ENCODE measurements at places on chromosomes 11 and 22.

GRCh38 chr22:31846161-31847115 lies 92.6 kb downstream of the DEPDC5 start:
- DNase-seq, result no peak

- no peak for DNase-seq
These were observed 119.2 kb downstream of the MICAL2 start for GRCh38 chr11:12229450-12230229.

- no peak for DNase-seq
These were observed 68.6 kb upstream of the ATXN10 start for GRCh38 chr22:45602824-45603595.

GRCh38 chr11:63595296-63595695 lies 18.9 kb downstream of the PLAAT3 start:
- DNase-seq, result no peak

DNA sequence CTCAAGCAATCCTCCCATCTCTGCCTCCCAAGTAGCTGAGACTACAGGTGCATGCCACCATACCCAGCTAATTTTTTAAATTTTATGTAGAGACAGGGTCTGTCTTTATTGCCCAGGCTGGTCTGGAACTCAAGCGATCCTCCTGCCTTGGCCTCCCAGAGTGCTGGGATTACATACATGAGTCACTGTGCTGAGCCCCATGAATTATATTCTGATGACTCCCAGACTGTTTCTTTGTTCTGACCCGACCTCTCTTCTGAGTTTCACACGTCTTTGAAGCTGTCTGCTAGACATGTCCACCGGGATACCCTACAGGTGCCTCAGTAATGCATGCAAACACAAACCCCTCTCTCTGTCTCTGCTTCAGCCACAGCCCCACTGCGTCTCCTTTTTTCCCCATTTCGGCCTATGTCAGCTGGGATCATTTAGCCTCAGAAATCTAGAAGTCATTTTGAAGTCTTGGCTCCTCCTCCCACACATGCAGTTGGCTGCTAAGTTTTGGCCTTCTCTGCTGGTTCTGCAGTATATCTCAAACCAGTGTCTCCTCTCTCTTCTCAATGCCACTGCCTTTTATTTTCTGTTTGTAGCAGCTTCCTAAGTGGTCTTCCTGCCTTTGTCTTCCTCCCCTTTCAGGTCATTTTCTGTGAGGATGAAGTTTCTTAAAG lies 4.8 kb downstream of the VPS26B start:
- no peak for DNase-seq

DNA sequence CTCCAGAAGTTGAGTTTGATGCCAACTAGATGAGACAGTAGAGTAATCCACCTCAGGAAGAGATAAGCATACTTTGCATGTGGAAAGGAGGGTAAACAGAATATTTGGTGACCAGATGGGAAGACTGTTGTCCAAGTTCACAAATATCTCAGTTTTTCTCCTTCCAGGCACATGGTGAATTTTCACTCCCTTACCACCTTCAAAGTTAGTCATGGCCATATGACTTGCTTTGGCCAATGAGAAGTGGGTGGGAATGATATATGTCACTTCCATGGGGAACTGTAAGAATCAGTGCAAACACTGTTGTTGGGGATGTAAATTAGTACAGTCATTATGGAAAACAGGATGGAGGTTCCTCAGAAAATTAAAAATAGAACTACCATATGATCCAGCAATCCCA lies 105.8 kb downstream of the SPATA19 start:
- no peak for DNase-seq

- DNase-seq, result no peak
These were observed 19.8 kb downstream of the SPECC1L start for GRCh38 chr22:24290459-24290858.

GRCh38 chr11:26905368-26905767 lies 88.5 kb upstream of the FIBIN start:
- DNase-seq, result no peak

DNA sequence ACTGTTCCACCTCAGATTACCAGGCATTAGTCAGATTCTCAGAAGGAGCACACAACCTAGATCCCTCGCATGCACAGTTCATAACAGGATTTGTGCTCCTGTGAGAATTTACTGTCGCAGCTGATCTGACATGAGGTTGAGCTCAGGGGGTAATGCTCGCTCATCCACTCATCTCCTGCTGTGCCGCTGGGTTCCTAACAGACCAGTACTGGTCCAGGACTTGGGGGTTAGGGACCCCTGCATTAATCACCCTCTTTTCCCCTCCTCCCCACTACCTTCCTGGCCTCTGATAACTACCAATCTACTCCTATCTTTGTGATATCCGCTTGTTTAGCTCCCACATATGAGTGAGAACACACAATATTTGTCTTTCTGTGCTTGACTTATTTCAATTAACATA lies 83.5 kb upstream of the FSHB start:
- DNase-seq, result no peak

DNA sequence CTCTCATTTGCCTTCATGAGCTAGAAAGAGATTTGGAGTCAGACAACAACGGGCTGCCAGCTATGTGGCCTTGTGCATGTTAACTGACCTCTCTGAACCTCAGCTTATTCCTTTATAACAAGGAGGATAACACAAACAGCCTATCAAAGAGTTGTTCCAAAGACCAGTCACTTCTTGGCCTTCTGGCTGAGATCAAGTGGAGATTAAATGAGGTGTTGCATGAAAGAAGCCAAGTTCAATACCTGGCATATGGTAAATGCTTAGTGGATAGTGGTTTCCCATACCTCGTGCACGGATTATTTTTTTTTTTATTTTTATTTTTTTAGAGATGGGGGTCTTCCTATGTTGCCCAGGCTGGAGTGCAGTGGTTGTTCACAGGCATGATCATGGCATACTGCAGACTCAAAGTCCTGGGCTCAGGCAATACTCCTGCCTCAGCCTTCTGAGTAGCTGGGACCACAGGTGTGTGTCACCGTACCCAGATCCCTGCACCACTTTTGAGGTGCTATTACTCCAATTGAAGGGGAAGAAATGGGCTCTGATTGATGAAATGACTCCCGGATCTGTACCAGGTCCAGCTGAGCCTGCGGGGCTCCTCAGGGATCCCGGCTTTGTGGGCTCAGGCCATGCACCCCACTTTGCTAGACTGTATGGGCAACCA lies 4.9 kb downstream of the LGALS1 start:
- no peak for DNase-seq

- DNase-seq, result no peak
These were observed 27.4 kb upstream of the RDX start for GRCh38 chr11:110323786-110324185.

DNA sequence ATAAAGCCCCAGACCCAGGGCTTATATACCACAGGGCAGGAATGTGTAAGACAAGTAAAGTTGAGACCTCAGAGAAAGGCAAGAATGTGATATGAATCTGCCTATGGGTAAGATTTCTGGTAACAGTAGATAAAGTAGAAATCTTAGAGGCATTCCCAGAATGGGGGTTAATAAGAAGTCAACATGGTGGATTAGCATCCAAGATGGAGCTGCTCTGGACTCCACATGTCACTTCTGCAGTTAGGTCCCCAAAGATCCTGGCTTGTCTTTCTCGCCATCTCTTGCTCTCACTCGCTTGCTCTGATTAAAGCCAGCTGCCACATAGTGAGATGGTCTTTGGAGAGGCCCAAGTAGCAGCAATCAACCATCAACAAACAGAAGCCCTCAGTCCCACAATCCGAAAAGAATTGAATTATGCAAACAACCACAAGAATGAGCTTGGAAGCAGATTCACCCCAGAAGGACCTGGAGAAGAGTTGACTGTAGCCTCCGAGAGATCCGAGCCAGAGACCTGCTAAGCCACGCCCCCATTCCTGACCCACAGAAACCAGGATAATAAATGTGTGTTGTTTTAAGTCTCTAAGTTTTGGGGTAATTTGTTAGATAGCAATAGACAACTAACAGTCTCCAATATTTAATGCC lies 5.4 kb upstream of the C11orf86 start:
- no peak for DNase-seq

DNA sequence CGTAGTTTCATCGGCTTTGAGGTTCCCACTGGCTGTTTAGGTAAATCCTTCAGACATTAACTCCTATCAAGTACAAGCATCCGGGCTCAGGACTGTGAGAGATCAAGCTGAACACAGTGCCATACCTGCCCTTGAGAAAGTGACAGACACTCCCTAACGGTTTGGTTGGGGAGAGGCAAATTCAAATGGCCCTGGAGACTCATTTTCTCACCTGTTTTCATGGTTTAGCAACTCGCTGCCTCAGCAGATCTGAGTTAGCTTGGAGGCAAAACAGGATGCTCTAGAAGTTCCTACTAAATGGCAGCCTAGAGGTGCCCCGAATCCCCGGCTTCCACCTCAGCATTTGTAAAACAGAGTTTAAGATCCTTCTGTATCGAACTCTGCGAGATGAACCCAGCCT lies 3.6 kb upstream of the FBXO3 start:
- DNase-seq, result no peak

DNA sequence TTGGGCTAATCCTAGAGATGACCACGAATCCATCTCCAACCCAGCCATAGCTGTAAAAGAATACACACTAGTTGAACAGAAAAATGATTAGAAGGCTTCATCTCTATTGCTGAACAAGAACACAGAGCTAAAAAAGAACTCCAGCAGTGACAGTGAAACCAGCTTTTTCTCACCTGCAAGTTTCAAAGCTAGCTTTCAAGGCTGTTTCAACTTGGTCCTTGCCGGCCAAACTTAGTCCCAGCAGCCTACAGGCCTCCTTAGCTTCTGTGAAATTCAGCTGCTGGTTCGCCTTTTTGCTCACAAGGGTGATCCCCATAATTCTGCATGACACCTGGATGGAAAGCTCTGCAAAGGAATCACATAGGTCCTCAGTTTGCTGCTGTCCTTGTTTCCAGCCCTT lies 4.4 kb downstream of the LYVE1 start:
- no peak for DNase-seq

GRCh38 chr11:45448561-45448960 lies 162.4 kb upstream of the SYT13 start:
- DNase-seq, result no peak

DNA sequence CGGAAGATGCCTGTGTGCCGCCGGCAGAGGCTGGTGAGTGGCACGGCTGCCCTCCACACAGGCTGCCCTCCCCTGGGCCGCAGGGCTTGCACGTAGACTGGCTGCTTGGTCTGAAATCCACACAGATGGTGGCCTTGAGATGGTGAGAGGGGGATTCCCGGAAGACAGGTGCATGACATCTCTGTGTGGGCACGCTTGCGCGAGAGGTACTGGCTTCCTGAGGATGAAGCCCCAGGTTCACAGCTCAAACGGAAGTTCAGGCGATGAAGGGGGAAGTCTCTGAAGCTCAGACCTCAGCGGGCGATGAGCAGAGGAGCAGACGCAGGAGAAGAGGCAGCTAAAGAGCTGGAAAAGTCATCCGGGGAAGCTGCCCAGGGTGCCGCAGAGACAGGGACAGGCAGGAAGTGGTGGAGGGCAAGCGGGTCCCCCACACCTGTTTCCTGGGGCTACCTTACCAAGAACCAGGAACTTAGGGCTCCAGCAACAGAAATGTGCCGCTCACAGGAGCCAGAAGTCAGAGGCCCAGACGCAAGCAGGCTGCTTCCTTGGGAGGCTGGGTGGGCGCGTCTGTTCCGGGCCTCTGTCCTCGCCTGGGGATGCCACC lies 7.2 kb downstream of the CRELD2 start:
- no peak for DNase-seq

GRCh38 chr11:117881217-117881616 lies 4.8 kb upstream of the FXYD6 start:
- DNase-seq, result no peak

GRCh38 chr11:76798671-76799065 lies 15.5 kb downstream of the TSKU start:
- no peak for DNase-seq

GRCh38 chr22:32024796-32025195 lies 18.3 kb upstream of the SLC5A1 start:
- DNase-seq, result no peak

Data from progenitor cell of endocrine pancreas (in vitro differentiated cells).